ENCODE measurements at places on chromosomes 2 and 18.

DNA sequence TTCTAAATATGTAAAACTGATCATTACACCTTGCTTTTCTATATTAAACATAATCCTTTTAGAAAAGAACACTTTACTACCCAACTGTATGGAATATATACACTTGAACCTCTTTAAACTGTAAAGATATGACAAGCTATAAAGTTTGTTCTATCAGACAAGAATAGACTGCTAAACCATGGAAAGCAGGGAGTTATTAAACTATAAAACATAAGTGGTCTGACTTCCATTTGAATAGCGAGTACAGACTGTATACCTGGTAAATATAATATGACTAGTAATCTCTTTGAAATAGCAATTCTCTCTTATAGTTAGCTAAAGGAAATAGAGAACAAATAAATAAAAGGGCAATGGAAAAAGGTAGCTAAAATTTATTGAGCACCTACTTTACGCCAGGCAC is 125.7 kb downstream of the PRKRA start:
- 0 out of 2 replicates have a peak, but pooled peaks cover 9% of the 10 kb centered on the region for H3K4me1 ChIP-seq
- no peak overlapping the region for H3K4me3 ChIP-seq
- no peaks in the 10 kb centered on the region for H3K36me3 ChIP-seq
- H3K27ac ChIP-seq, result no peak overlapping the region

DNA sequence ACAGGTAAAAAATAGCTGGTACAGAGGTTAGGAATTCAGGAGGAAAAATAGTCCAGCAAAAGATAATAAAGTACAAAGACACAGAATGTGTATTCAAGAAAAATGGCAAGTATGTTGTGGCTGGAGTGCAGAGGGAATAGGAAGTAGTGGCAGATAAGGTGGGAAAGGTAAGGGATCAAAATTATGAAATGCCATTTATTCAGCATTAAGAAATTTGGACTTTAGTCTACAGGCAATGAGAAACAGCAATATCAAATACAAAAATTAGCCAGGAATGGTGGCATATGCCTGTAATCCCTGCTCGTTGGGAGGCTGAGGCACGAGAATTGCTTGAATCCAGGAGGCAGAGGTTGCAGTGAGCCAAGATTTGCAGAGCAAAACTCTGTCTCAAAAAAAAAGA is 10.3 kb downstream of the MMADHC start:
- no peak overlapping the region for H3K4me3 ChIP-seq
- H3K27ac ChIP-seq, result no peak overlapping the region
- H3K36me3 ChIP-seq, result peaks cover 84% of the 10 kb centered on the region
- no peaks in the 10 kb centered on the region for H3K4me1 ChIP-seq

GRCh38 chr2:111186121-111186715 is 65.5 kb downstream of the BCL2L11 start:
- H3K27me3 ChIP-seq, result no peaks in the 10 kb centered on the region
- no peak overlapping the region for H3K27ac ChIP-seq
- DNase-seq, result no peak
- H3K4me3 ChIP-seq, result no peak overlapping the region
- no peaks in the 10 kb centered on the region for H3K36me3 ChIP-seq

GRCh38 chr2:176976736-176977685 is 235.6 kb upstream of the HNRNPA3 start:
- H3K4me1 ChIP-seq, result no peaks in the 10 kb centered on the region
- no peak for DNase-seq
- no peaks in the 10 kb centered on the region for H3K36me3 ChIP-seq

GRCh38 chr2:186612555-186613440 is 22.9 kb downstream of the ITGAV start:
- H3K4me3 ChIP-seq, result no peak overlapping the region
- H3K4me1 ChIP-seq, result peaks cover 18% of the 10 kb centered on the region
- H3K27me3 ChIP-seq, result no peaks in the 10 kb centered on the region
- no peak for DNase-seq

DNA sequence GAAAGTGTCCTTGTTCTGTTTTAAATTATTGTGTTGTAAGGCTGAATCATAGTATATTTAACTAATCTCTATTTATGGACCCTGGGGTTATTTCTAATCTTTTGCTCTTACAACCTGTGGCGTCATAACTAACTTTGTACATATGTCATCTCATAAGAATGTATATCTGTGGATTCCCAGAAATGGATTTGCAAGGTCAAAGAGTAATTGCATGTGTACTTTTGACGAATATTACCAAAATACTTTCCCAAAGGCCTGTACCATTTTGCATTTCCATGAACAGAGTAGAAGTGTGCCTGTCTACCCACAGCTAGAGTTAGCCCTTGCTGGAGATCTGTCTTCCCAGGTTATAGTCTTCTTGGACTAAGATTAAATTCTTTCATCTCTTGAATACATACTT is 42.8 kb downstream of the SEMA4F start:
- H3K36me3 ChIP-seq, result no peaks in the 10 kb centered on the region
- no peak overlapping the region for H3K4me3 ChIP-seq
- no peak overlapping the region for H3K27ac ChIP-seq
- no peaks in the 10 kb centered on the region for H3K4me1 ChIP-seq

GRCh38 chr2:76849086-76849485 is 673.1 kb downstream of the LRRTM4 start:
- H3K4me3 ChIP-seq, result no peak overlapping the region
- DNase-seq, result no peak
- no peaks in the 10 kb centered on the region for H3K27me3 ChIP-seq
- no peaks in the 10 kb centered on the region for H3K4me1 ChIP-seq
- H3K36me3 ChIP-seq, result no peaks in the 10 kb centered on the region

DNA sequence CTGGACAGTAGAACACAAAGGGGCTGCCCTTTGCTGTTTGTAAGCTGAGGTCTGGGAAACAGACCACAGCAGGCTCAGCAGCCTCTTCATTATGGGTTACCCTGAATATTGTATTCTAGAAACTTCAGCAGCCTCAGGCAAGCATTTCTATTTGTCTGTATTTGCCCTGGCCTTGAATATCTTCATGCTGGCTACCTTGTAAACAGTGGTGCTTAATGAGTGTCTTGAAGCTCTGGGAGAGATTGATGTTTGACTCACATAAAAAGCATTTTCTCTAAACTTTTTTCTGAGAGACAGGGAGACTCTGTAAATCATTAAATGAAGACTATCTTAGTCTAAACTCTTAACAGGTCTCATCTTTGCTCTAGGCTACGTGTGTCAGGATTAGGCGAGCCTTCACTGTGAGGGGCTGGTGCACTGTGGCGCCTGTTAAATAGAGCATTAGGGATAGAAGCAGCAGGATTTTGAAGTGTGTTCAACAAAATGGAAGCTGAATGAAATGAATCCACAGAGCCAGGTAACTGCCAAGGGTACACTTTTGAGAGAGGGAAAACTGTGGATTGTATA is 53.1 kb upstream of the MEX3C start:
- H3K4me3 ChIP-seq, result no peak overlapping the region
- no peak for DNase-seq
- H3K27ac ChIP-seq, result no peak overlapping the region

GRCh38 chr2:108240966-108241365 is 1.2 kb downstream of the SULT1C3 start:
- peaks cover 2% of the 10 kb centered on the region for H3K4me1 ChIP-seq
- DNase-seq, result no peak
- H3K27me3 ChIP-seq, result no peaks in the 10 kb centered on the region

DNA sequence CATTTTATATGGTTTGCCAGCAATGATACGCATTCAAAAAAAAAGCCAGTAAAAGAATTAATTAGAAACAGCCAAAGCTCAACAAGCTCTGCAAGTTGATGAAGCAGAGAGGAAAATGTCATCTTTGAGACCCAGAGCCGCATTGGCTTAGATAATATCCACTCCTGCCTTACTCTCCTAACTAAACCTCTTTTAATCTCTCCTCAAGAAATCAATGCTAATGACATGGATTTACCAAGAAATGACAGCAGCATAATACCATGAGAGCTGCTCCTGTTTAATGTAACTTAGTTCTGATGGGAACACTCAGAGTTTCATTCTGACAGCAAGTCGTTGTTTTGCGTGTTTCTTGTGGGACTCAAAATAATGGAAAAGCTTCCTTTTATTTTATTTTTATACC is 1099.4 kb upstream of the PIK3C3 start:
- H3K27me3 ChIP-seq, result no peaks in the 10 kb centered on the region
- H3K36me3 ChIP-seq, result no peaks in the 10 kb centered on the region
- no peak for DNase-seq
- no peak overlapping the region for H3K27ac ChIP-seq

DNA sequence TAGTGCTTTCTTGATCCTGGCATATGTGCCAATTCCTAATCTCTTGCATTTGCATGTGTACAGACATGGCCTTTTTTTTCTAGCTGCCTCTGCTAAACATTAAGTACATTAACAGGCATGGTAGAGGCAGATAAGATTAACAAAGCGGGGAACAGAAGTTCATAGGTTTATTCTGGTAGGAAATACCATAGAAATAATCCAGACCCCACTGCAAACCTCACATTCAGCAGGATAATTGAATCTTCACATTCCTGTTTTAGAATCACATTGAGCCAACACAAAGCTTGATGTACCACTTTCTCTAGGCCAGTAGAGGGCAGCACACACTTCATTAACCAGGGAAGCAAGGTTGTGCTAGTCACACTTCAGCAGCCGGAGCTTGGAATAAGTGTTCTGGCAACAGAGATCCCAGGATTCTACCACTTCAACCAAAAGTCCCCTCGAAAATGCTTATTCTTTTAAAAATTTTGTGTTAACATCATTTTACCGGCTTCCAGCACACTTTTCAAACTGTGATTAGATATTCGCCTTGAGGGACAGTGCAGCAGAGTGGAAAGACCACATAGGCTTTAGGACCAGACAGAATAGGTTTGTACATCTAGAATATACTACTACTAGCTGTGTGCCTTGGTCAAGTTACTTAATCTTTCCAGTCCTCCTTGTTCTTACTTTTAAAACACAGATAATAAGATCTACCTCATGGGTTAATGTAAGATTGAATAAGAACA is 420.2 kb upstream of the CHST9 start:
- peaks cover 7% of the 10 kb centered on the region for H3K4me1 ChIP-seq
- peak; percentile 63 for DNase-seq
- no peak overlapping the region for H3K27ac ChIP-seq
- no peaks in the 10 kb centered on the region for H3K27me3 ChIP-seq
- no peak overlapping the region for H3K4me3 ChIP-seq

DNA sequence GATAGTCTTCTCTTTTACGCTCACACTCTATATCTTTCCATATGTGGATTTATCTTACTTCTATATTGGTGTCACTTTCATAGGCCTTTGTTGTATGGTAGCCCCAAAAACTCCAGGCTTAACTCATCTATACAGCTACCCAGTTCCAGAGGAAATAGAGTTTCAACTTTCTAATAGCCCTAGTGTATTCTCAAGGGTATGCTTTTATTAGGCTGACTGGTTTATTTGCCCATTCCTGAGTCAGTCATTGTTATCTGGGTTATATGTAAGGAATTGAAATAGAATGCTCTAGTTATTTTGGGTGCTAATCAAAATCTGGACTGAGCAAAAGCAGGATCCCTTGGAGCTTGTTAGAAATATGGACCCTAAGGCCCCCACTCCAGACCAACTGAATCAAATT is 307.4 kb upstream of the KCNJ3 start:
- no peak overlapping the region for H3K27ac ChIP-seq
- no peaks in the 10 kb centered on the region for H3K4me1 ChIP-seq
- H3K27me3 ChIP-seq, result no peaks in the 10 kb centered on the region
- no peaks in the 10 kb centered on the region for H3K36me3 ChIP-seq
- no peak for DNase-seq
- no peak overlapping the region for H3K4me3 ChIP-seq

- peaks cover 7% of the 10 kb centered on the region for H3K27me3 ChIP-seq
- H3K4me3 ChIP-seq, result no peak overlapping the region
- peaks cover 10% of the 10 kb centered on the region for H3K4me1 ChIP-seq
- no peak for DNase-seq
- H3K27ac ChIP-seq, result no peak overlapping the region
Observed at GRCh38 chr2:127011796-127012195, 95.2 kb downstream of the BIN1 start.

DNA sequence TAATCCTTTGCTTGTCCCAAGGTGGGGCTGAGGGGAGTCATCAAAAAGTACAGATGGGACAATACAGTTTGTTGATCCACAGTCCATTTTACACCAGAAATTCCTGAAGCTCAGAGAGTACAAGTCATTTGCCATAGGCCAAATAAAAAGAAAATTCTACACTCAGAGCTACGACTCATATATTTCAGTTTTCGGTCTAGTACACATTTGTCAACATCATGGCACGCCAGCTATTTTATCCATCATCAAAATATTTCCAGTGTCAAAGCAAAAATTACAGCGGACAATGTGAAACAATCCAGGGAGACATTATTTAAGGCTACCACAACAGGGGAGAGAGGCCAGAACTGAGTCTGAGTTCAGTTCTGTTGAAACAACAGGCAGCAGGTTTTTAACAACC is 587.5 kb upstream of the DSEL start:
- no peak overlapping the region for H3K4me3 ChIP-seq
- H3K27ac ChIP-seq, result no peak overlapping the region
- no peaks in the 10 kb centered on the region for H3K27me3 ChIP-seq
- no peaks in the 10 kb centered on the region for H3K36me3 ChIP-seq
- DNase-seq, result no peak

DNA sequence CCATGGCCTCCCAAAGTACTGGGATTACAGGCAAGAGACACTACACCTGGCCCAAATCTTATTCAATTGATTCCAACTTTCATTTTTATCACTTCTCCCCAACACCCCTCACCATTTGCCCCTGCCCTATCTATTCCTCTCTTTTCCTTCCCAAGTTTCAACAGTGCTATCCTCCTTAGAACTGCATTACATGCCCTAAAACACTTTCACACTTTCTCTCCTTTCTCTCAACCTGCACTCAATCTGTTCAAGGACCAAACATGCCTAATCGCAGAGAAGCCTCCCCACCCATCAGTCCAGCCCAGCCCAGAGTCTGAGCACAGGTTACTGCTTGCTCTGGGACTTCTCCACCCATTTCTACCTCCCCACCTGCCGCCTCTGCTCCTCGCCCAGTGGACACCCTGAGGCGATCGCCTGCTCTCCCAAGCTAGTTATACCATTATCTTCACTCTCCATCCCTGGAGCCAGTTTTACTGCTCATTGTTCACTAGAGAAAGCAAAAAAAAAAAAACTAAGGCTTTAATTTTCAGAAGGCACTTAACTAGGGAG is 23.7 kb upstream of the DSG1 start:
- no peak overlapping the region for H3K27ac ChIP-seq
- DNase-seq, result no peak
- H3K36me3 ChIP-seq, result no peaks in the 10 kb centered on the region
- no peak overlapping the region for H3K4me3 ChIP-seq
- no peaks in the 10 kb centered on the region for H3K4me1 ChIP-seq

- no peaks in the 10 kb centered on the region for H3K36me3 ChIP-seq
- peak overlapping the region; percentile 100 for H3K27ac ChIP-seq
- no peak for DNase-seq
Observed at GRCh38 chr2:46336283-46336959, 39.2 kb downstream of the EPAS1 start.

- no peaks in the 10 kb centered on the region for H3K27me3 ChIP-seq
- DNase-seq, result no peak
- no peaks in the 10 kb centered on the region for H3K4me1 ChIP-seq
Observed at GRCh38 chr2:35468245-35468644, 887.3 kb upstream of the CRIM1 start.

GRCh38 chr2:146661473-146662096 is 1183.2 kb upstream of the ACVR2A start:
- H3K4me3 ChIP-seq, result no peak overlapping the region
- no peaks in the 10 kb centered on the region for H3K4me1 ChIP-seq
- H3K36me3 ChIP-seq, result no peaks in the 10 kb centered on the region
- no peak overlapping the region for H3K27ac ChIP-seq
